Frontal cortex (tissue), 4 donors: ENCODE measurements at places on chromosomes 3 and 15. TPM values are rescaled to one million over a fixed set of nuclear protein-coding genes. Genes with fewer than 3 reads are reported as not detected.

DNA sequence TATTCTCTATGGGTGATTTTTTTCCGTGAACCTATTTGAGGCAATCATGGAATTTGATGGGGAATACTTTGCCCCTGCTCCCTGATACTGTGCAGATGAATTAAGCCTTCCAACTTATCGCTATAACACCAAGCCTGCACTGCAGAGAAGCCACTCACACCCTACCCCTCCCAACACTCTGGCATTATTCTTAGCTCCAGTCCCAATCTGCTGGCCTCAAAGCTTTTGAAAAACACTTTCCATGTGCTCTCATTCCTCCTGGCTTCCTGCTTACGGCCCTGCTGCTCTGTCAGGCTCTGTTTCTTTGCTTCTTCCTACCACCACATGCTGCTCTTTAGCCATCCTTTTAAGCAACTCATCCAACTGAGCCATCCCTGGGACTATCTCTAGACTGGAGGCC, 327.8 kb upstream of the SLCO3A1 start:
- DNase-seq = no peak

GRCh38 chr3:133563816-133564215, 9.7 kb upstream of the CDV3 start:
- no peak for DNase-seq

DNA sequence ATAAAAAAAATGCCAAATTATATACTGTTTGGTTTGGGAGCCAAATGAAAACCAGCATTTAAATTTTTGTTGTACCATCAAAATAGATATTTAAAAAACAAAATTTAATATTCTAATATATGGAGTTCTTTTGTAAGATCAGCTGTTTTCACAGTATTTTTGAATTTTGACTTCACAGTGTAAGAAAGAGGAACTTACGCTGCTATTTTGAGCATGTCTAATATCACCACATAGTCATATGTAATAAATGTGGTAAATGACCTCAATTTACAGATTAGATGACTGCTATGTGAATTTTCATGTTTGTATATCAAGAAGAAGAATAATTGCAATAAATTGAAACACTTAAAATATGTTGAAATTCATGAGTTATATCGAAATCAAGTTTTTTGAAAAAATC, 189.6 kb downstream of the ARRDC4 start:
- no peak for DNase-seq

DNA sequence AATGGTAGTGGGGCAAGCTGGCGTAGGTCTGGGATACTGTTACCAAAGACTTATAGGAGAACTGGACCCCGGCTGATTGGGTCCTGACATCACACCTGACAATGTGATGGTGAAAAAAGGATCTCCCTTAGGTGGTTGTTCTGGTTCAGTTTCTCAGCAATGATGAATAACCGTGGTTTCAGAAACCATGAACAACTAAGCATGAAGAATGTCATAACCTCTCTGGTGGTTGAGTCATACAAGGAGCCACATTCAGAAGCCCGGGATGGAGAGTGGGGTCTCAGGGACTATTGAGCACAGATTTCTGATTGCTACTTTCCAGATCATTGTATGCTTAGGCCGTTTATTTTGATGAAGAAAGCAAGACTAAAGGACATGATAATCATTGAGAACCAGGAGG, 17.4 kb downstream of the GPR160 start:
- no peak for DNase-seq

- no peak for DNase-seq
Observed at GRCh38 chr15:80266113-80266512, 14.1 kb upstream of the CTXND1 start.

The RLBP1 gene
- total RNA-seq = 3.3 TPM

The MGLL gene
- total RNA-seq = 31.4 TPM

- no peak for DNase-seq
Observed at GRCh38 chr15:101000271-101000681, 81.1 kb downstream of the LRRK1 start.

- no peak for DNase-seq
Observed at GRCh38 chr3:29940759-29941323, 660.0 kb downstream of the RBMS3 start.

- no peak for DNase-seq
Observed at GRCh38 chr3:37535526-37536432, 325.9 kb upstream of the CTDSPL start.

The CLDN1 gene
- total RNA-seq = 4.1 TPM

- no peak for DNase-seq
Observed at GRCh38 chr3:127675651-127676391, 3.1 kb downstream of the ABTB1 start.

DNA sequence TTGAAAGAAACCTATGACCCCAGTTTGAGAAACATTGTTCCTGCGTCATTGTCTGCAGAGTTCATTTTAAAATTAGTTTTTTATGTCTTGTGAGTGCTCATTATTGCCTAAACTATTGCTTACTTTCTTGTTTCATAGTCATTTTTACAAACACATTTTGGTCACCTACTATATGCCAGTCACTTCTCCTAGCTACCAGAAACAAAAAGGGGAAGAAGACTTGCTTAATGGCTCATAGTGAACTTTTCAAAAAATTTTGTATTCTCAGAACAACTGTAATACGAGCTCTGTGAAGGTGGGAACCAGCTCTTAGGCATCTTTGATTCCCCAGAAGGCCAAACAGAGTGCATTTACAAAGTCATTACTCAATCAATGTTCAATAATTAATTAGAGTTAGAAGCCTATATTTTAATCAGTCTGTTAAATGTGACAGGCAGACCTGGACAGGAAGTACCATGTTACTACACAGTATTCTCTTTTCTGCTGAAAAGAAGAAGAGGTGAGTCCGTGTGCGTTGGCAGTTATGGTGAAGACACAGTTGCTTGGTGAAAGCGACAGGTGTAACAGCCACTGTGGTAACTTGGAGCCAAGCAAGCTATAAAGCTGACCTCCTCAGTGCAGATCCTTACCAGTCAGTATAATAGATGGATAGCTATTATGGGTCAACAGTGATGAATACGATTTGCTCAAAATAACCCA, 46.6 kb downstream of the DPPA2 start:
- no peak for DNase-seq

GRCh38 chr3:46619845-46620778, 7.8 kb downstream of the FAM240A start:
- no peak for DNase-seq

DNA sequence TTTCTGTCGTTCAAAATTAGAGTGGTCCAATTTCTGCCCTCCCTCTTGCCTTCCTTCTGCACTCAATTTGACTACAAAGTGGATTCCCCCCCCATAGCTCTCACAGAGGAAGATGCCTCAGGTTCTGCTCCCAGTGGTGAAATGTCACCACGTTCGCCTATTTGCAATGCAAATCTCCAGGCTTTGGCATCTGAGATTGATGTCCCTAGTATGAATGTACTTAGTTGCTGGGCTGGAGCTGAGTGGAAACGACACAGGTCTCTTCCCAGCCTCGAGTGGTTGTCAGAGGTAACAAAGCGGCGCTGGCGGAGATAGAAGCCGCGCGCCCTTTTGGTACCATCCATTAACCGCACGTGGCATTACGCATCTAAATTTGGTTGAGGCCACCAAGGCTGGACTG, 860.1 kb downstream of the MCTP2 start:
- DNase-seq = no peak

DNA sequence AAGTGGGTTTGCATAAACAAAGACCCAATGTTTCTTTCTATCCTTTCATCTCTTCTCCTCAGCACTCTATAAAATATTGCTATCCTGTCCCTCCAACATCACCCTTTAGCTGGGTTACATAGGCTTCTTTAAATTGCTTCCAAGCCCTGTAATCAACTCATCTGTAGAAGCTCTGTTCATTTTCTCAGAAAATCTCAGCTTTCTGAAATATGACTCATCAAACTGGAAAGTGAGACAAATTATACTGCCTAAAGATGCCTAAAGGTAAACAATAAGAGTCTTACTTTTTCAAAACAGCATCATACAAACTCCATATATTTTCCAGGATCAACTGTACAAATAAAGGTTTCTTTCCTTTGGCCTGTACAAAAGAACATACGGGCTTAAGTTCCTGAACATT, 33.8 kb downstream of the EFL1 start:
- no peak for DNase-seq
